Fibroblast of skin of right quadriceps (primary cell): ENCODE measurements at places on chromosomes 4 and X.

DNA sequence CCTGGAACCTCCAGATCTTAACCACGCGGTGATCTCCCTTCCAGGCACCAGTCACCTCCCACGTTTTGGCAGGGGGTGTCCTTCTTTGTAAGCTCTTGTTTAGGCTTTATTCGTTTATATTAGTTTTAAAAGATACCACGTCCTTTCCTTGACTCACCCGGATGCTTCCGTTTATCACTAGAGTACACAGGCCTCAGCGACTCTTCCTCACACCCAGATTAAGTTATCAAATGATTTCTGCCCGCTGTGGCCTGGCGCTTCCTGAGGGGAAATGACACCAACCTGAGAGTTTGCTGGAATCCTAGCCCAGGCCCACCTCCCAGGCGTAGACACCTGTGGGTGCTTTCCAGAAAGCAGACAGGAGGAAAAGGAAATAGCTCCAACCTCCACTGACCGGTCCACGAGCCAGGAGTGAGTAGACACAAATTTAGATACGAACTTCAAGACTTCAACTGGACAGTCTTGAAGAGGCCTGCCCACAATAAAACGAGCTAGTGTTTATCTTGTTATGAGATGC lies 756 bp upstream of the ADAMTS3 start:
- peak; percentile 10 for DNase-seq

DNA sequence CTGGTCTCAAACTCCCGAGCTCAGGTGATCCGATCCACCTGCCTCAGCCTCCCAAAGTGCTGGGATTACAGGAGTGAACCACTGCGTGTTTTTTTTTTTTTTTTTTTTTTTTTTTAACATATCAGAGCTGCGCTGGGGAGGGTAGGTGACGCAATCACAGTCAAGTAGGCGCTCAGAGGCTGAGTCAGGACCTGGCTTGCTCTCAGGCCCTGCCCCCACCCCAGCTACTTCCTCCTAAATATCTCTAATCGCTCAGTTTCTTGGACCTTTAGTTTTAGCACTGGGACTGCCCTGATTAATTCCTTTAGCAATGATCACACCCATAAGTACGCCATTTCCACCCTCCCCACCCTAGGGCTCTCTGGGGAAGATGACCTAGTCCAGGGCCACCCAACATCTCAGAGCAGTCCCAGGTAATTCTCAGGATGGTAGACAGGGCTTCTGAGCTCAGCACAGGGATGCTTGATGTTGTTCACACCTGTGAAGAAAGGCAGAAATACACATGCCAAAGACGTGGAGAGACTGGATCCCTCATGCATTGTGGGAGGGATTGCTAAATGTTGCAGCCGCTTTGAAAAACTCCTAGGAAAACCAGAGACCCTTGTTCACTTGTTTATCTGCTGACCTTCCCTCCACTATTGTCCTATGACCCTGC lies 50.2 kb downstream of the DDX3X start:
- peak; percentile 68 for DNase-seq

- no peak for DNase-seq
Measured at GRCh38 chrX:68717663-68718442, 70.4 kb downstream of the STARD8 start.

GRCh38 chrX:154097003-154097588 lies 421 bp downstream of the MECP2 start:
- peak; percentile 70 for DNase-seq

- no peak for DNase-seq
Measured at GRCh38 chrX:113959912-113960626, 623.8 kb upstream of the HTR2C start.

GRCh38 chrX:13750204-13750603 lies 15.7 kb downstream of the OFD1 start:
- DNase-seq = peak; percentile 40

- peak; percentile 59 for DNase-seq
Measured at GRCh38 chr4:80948141-80948540, 82.4 kb upstream of the BMP3 start.

DNA sequence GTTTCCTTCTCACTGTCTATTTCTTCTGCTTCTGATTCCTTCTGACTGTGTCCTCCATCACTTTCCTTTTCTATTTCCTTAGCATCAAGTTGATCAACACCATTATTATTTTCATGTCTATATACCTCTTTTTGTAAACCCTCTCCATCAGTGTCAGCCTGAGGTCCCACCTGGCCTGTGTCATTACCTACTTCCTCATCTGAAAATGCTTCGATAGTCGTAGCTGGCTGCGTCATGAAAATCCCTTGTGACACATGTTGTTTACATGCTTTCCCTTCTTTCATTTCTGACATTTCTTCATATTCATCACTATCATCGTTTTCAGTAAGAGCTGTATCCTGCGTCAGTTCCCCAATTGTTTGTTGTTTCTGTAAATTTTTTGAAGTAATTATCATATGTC lies 39.6 kb downstream of the RPGR start:
- no peak for DNase-seq

- no peak for DNase-seq
Measured at GRCh38 chr4:37892641-37893040, 1.8 kb downstream of the TBC1D1 start.

DNA sequence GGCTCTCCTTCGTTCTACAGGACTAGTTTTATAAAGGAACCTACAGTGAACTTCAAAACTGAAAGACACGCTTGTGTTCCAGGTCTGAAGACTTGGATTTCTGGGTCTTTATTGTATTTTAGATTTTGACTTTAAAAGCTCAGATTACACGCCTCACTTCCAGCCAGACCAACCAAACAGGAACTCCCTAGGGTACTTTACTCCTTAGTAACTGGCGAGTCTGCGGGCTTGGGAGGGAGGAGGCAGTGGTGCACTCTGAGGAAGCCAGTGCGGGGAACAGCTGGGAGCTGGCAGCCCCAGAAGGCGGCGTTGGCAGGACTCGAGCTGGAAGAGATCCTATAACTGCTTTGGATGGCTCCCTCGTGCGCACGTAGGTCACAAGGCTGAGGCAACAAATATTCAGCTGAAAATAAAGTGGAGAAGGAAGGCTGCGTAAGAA lies 391 bp upstream of the PHKA1 start:
- DNase-seq = peak; percentile 48

DNA sequence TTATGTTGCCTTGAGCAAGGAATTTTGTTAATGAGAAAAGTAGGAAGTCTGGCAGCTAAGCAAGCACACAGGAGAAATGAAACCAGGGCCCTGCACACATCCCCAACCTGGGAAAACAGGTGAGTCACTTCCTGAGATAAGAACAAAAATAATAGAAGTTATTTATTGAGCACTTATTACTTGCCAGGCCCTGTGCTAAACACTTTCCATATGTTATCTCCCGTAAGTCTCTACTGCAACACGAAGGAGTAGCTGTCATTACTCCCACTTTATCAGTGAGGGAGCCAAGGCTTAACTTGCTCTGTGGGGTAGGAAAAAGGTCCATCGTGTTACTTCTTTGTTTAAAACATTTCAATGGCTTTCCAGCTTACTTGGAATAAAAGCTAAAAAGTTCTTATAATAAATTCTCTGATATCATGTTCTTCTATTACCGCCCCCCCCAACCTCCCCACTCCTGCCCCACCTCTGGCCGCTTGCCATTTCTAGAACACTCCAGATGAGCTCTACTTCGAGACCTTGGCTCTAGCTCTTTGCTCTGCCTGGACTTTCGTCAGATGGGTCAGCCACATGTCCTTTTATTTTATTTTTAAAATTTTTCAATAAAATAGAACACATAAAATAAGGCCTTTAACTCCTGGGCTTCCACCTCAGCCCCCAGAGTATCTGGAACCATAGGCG lies 36.3 kb upstream of the PLAC8 start:
- DNase-seq = peak; percentile 6

DNA sequence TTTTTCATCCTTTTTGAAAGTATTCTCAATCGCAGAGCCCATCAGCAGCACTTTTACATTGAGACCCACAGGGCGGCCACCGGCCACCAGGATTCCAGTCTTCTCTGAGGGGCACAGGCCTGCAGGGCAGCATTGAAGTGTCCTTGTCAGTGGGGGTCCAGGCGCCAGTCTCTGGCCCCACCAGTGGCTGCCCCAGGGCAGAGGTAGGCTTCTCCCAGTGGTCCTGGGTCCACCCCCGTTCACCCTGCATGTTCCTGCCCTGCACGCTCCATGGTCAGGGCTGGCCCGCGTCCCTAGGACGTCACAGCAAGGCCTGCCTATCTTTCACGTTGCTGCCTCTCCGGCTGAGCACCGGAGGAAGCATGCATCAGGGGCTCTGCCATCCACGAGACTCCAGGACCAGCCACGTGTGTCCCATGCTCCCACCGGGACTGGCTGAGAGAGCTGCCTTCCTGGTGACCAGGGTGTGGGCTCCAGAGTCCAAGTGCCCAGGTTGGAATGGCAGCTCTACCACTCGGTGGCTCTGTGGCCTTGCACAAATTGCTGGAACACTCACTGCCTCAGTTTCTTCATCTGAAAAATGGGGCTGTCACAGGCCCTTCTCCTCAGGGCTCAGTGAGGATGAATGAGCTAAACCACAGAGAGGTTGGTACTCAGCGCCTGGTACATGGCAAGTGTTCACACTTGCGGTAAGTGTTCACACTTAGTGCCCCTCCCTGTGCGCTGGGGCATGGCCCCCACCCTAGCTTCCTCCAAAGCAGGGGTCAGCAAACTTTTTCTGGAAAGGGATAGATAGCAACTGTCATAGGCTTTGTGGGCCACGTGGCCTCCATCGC lies 30.7 kb upstream of the JAKMIP1 start:
- no peak for DNase-seq

DNA sequence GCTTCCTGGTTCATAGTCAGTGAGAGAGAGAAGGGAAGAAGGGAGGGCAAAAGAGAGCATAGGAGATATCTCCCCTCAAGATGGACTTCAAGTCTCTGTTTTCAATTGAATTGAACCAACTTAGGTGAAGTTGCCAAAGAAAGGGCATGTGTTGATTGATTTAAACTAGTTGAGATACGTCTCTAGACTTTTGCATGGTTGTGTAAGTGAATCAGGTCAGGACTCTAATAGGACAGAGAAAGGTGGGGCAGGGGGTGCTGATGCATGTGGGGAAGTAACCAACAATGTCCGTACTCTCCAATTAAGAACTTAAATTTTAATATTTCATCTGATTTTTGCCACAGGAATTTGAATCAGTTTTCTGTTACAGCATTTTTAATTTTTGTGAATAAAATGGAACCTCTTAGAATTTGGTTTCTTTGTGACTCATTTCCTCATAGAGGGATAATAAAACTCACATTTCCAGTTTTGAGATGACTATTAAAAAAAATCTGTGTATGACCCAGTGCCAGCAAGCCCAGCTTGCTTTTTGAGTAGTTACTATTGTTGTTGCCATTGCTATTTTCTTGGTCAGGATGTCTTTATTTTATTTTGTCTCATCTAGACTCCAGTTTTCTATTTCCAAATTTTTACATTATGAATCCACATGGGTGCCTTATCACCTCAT lies 37.3 kb downstream of the SLIT2 start:
- peak; percentile 51 for DNase-seq

DNA sequence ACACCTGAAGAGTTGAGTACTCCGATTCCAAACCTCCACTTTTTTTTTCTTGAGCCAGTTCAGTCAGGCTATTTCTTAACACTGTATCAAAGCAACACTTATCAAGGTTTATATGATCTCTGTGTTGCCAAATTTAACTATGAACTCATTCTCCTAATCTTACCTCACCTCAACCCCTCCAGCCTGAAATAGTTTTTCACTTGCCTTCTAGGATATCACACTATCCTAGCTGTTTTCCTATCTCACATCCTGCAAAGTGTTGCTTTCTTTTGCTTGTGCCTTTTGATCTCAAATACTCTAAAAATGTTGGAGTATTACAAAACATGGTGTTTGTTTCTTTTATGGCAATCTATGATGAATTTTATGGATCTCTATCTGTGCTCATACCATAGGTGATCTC lies 415.0 kb downstream of the CFAP47 start:
- no peak for DNase-seq

DNA sequence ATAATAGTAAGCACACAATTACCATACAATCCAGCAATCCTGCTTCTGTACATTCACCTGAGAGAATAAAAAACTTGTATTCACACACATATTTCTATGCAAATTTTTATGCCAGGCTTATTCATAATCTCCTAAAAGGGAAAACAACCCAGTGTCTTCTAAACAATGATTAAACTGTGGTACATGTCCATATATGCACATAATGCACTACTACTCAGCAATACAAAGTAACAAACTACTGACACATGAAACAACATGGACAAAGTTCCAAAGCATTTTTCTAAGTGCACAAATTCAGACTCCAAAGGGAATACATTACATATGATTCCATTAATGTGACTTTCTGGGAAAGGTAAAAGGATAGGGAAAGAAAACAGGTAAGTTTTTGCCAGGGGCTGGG lies 18.0 kb upstream of the FMR1 start:
- DNase-seq = no peak

- DNase-seq = no peak
Measured at GRCh38 chr4:6941796-6942195, 32.2 kb downstream of the TBC1D14 start.
